ENCODE measurements at places on chromosomes 2 and 18.

GRCh38 chr2:14223576-14223975 lies 408.9 kb upstream of the LRATD1 start:
- DNase-seq = no peak

DNA sequence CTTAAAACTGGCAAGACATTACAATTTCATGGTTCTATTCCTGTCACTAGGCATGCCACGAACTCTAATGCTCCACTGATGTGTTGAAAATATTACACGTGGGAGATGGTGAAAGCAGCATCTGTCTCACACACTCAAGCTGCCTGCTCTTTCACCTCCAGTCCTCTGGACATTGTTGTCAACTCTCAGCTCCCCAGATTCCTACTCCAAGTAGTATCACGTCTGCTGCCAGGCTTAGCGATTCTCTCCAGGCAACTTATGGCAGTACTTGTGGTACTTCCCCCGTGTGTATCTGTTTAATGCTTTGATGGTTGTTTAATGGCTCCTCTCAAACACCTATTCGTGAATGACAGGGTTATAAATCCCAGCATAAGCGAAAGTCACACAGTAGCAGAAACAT lies 103.8 kb downstream of the TMEFF2 start:
- no peak for DNase-seq

GRCh38 chr2:10402062-10402585 lies 46.0 kb downstream of the ODC1 start:
- no peak for DNase-seq

DNA sequence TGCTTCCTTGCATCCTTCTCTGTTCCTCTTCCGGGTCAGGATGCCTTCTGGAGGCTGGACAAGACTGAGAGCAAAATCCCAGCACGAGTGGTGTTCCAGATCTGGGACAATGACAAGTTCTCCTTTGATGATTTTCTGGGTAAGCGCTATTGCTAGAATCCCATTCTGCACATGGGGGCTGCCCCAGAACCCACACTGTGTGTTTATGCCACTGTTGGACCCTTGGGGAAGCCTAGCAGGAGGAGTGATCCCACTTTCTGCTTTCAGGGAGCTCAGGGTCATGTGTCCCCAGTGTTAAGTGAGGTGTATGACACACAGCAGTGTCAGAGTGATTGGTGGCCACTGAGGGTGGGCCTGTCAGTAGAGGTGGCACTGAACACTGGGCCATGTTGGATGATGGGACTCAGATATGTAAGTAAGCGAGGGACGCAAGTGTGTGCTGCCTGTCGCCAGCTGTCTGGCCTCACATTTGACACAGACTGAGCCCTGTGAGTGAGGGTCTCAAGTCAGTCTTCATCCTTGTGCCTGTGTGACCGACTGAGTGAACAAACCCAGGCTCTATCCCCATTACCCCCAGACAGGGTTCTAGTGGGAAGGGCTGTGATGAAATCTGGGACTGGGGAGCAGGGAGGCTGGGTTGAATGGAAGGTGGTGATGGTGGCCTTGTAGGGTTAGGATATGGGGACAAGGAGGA lies 220.9 kb downstream of the DYSF start:
- no peak for DNase-seq

DNA sequence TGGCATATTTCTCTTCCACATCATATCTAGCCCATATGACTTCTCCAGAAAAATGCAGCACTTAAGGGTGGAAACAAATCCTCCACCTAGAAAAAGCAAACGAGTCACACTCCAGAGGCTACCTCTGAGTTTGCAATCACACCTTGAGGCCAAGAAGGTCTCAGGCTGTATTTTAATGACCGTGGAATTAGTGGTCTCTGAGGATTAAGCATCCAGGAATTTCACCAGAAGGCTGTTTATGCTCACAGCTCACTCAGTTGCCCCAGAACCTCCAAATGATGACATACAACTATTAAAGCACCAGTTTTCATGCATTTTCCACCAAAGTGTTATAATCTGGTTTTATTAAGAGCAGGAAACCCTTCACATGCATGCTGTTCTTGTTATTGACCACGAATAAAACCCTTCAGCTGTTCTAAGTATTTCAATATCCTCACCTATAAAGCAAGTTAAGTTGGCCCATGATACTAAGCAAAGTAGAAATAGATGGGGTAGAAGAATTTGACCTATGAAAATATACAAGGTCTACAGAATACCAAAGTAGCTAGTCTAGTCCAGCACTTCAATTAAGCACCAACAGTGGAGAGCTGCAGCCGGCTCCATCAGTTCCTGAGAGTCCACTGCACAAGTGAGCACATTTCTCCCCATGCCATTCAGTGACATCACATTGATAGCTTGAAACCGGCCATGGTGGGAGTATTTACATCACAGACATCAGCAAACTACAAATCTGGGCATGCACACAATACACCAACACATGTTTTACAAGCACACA lies 39.5 kb upstream of the SLC14A1 start:
- DNase-seq = no peak

GRCh38 chr2:33022989-33023727 lies 76.4 kb downstream of the LTBP1 start:
- DNase-seq = no peak

- DNase-seq = no peak
Measured at GRCh38 chr18:78071776-78072175, 822.1 kb downstream of the GALR1 start.

- DNase-seq = no peak
Measured at GRCh38 chr2:33207151-33207740, 260.5 kb downstream of the LTBP1 start.

DNA sequence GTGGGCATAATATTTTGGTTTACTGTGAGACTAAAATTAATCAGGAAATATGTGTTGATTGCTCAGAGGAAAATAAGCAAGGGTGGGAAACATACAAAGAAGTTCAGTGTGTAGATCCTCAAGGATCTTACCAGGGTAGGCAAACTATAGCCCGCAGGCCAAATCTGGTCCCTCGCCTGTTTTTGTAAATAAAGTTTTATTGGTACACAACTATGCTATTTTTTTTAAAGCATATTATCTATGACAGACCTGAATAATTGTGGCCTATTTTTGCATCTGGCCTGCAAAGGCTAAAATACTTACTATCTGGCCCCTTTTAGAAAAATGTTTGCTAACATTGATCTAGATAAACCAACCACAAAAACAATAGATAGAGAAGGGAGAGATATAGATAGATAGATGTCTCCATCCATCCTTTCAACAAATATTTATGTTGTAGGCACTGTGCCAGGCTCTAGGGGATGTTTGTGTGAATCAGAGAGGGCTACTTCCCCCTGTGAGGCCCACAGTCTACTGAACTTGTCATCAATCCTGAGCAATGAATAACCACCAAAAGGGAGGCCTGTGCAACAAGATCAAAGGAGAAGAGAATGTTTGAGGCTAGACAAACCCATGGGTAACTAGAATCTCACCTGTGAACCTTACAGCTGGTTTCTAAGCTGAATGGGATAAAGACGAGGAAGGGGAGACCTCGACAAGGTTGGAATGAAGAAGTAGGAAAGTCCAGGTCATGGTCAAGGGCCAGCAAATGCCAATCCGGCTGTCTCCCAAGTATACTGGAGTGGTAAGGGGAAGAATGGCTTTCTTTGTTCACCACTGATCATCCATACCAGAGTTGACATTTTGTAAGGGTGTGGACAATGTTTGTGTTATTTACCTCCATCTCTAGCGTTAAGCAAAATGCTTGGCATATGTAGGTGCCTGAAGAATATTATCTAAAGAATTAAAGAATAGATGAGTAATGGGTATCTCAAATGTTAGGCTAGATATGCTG lies 23.6 kb downstream of the ALPK2 start:
- no peak for DNase-seq

GRCh38 chr2:212076456-212076855 lies 462.1 kb downstream of the ERBB4 start:
- no peak for DNase-seq

DNA sequence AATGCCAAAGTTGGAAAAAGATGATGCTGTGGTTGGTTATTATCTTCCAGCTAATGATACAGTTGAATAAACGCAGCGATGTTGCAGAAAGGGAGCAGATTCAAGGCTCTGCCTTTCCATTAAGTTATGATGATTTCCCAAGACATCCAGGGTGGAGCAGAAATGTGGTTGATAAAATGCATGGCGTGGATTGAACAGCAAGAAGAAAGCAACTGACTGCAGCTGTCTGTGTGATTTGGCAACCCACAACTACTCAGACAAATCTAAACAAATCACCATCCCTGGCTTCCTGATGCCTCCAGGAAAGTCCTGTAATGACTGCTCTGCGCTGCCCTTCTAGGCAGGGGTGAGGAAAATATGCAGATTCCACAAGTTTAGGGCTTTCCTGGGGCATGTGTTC lies 166.3 kb downstream of the NRP2 start:
- DNase-seq = no peak

DNA sequence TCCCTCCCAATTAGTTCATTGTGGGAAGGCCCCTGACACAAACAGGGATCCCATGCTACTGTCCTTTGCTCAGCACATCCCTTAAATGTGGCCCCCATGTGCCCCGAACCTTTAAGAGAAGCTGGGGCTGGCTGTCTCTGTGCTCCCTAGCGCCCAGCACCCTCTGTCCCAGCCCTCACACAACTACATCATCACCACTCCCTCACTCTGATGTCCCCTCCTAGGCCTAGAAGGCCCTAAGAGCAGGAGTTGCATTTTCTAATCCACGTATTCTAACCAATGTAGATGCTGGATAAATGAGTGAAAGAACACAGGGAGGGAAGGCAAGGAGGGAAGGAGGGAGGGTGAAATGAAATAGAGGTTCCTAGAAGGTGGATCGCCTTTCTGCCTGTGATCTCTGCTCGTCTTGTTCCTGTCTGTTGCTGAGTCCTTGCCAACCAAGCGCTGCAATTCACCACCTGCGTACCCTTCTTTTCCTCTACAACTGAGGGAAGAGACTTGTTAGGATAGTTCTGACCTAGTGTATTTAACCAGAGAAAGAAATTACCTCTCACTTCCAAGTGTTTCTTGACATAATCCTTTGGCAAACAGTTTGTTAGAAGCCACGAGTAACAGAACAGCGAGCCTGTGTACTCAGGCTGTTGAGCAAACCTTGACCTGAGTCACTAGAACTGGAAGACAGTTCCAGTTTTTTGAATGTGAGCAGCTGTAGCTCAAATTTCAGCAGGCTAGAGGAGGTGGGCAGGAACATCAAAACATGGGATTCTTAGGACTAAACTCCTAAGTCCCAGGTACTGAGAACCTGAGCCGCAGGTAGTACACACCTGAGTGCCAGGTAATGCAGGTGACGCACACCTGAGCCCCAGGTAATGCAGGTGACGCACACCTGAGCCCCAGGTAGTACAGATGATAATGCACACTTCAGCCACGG lies 181.5 kb upstream of the ID2 start:
- DNase-seq = no peak

- peak; percentile 79 for DNase-seq
Measured at GRCh38 chr18:77102259-77103040, 30.1 kb downstream of the MBP start.

GRCh38 chr2:104859291-104859765 lies 5.4 kb downstream of the POU3F3 start:
- DNase-seq = no peak
